ENCODE measurements at places on chromosomes 2 and 18.

GRCh38 chr2:106197878-106198277 lies 3.8 kb upstream of the UXS1 start:
- DNase-seq = no peak

DNA sequence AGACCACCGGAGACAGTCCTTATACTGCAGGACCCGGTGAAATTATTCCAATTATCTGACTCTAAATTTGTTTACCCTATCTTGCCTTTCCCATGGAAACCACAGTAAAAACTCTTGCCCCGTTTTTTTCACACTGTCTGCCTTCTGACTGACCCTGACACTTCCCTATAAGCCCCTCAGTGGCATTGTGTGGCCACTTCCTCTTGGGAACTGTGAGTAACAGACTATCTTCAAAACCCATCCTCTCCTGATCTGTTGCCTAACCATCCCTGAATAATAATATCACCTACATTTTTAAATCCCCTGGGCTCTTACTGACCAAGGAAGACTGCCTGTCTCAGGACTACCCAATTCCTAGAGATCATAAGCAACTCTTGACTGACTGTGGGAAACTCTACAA lies 42.6 kb upstream of the RNF152 start:
- DNase-seq = no peak

DNA sequence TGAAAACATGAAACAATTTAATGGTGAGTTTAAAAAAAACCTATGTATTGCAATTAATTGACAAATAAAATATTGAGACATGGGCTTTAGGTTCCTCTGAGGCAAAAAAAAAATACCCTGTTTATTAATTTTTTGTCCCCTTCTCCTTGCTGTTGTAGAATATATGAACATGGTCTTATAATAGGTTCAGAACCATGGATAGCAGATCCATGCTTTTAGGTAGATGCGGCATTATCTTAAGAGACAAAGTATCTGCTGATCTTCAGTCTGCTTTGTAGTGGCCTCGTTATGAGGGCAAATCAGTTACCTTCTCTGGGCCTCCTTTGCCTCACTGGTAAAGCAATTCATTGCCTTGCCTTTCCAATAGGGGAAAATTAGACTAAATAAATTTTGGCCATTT lies 850.7 kb downstream of the NRXN1 start:
- DNase-seq = no peak

DNA sequence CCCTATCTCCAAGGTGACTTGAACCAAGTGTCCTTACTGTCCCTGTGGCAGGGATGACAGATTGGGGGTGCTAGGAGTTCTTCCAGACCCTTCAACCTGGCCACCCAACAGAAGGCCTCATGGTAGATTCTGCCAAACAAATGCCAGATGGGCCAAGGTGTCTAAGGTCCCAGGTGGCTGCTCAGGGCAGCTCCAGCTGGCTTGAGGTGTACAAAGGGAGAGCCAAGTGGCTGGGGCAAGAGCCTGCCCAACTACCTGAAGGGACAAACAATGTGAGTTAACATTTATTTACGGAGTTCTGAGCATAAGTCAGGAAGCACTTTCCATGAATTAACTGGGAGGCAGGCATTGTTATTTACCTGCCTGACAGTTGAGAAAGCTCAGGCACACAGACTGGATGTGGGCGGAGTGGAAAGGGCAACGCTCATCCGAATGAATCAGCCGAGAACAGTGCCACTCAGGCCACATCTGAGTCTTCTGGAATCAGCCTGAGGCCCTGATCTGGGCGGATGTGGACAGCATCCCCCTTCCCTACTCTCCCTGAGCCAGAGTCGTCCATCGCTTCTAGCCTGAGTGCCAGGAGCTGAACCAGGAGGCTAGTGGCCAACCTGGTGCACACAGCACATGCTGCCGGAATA lies 4.4 kb upstream of the KCNIP3 start:
- no peak for DNase-seq

DNA sequence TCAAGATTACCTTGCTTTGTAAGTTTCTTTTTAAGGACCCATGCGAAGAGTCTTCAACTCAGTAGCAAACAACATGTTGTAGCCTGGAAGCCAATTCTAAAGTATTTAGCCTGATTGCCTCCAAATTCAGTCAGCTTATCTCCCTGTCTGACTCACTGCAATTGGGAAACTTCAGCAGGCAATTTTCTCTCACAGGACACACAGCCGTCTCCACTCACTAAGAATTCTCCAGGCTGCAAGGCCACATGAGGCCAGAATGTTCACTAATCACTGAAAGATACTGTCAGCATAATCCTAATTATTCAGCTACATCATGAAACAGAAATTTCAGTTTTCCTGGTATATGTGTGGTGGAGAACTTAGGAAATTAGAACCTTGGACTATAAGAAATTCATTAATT lies 78.1 kb upstream of the PDE1A start:
- no peak for DNase-seq

- no peak for DNase-seq
Measured at GRCh38 chr2:200350850-200351285, 44.4 kb downstream of the SPATS2L start.

DNA sequence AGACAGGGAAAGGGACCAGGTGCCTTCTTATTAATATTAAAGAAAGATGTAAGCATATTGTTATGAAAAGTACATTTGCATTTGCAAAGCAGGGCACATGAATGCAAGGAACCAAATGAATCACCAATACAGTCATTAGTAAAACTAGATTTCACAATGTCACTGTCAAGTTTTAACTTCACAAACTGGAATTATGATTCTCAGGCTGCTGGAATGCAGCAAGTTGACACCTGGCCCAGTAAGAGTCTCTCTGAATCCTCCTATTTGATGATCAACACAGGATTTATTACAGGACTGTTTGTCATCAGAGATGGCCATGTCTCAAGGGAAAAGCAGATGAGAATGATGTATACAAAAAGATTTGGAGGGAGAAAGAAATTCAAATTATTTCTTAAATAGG lies 72.9 kb upstream of the STK39 start:
- DNase-seq = no peak

DNA sequence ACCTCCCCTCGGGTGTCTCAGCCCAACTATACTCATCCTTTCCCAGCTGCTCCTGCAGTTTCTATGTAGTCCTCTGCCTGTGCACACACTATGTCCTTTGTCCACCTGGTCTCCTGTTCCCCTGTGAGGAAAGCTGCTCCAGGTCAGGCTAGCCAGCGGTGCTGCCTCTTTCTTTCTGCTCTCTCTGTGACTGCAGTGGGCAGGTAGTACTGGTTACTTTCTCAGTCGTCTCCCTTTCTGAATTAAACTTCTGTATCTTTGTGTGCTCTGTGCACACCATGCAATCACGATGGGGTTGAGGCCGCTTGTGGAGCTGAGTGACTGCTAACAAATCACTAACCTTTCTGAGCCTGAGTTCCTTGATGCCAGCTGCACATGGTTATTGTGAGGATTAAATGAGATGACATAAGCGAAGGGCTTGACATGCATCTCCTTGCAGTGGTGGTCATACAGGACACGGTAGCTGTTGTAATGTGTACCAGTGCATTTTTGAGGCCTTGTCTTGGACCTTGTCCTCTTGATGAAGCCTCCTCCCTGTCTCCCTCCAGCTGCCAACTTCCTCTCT lies 3.5 kb downstream of the FARP2 start:
- no peak for DNase-seq

DNA sequence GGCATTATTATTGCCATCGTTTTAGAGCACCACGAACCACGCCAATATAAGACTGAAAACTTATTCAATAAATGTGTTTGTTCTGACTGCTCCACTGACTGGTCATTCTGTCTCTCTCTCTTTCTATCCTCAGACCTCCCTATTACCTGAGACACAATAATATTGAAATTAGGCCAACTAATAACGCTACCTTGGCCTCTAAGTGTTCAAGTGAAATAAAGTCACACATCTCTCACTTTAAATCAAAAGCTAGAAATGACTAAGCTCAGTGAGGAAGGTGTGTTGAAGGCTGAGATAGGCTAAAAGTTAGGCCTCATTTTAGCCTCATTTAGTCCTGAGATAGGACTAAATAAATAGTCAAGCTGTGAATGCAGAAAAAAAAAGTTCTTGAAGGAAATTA lies 38.8 kb downstream of the G6PC2 start:
- no peak for DNase-seq

GRCh38 chr2:127527001-127527804 lies 914 bp upstream of the IWS1 start:
- DNase-seq = no peak

DNA sequence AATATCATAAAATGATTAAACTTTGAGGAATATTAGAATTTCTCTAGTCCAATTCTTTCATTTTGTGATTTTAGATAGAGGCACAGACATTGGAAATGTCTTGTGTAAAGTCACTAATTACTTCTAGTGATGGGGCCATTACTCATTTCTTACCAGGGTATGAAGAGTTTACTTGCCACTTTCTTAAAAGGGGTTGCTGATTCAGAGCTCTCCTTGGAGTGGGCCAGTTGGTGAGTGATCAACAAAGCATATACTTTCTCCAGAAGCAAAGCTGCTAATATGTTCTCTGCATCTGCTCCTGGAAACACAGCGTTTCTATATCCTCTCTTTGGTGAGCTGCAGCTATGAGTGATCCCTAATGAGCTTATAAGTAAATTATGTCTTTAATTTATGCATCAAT lies 408.9 kb upstream of the LRATD1 start:
- no peak for DNase-seq

DNA sequence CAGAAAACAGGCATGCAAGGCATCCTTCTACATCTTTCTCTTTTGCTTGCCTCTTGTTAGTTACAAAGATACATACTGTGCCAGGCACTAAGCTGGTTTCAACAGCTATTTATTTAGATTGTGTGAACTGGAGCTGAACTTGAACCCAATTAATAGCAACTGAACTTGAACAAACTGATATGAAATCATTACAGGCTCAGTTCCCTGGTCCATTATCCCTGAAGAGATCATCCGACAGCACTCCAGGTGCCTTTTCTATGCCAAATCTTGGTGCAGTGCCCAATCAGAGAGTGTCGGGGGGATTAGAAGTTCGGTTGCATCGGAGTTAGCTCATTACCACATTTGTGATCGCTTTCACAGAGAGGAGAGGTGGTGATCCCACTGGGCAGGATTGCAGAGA lies 477.6 kb downstream of the PARD3B start:
- DNase-seq = peak; percentile 10

GRCh38 chr2:187581125-187581896 lies 27.1 kb upstream of the TFPI start:
- DNase-seq = peak; percentile 23

GRCh38 chr18:74529378-74529777 lies 4.9 kb upstream of the CNDP1 start:
- no peak for DNase-seq

- DNase-seq = no peak
Measured at GRCh38 chr2:238971318-238972145, 123.6 kb downstream of the TWIST2 start.

- DNase-seq = no peak
Measured at GRCh38 chr2:35415282-35415681, 940.3 kb upstream of the CRIM1 start.

GRCh38 chr2:224058048-224058775 lies 19.1 kb upstream of the SERPINE2 start:
- DNase-seq = no peak

GRCh38 chr2:210250622-210251021 lies 25.4 kb upstream of the ACADL start:
- DNase-seq = no peak

GRCh38 chr2:63569740-63570139 lies 18.5 kb downstream of the WDPCP start:
- no peak for DNase-seq

GRCh38 chr18:38602341-38602740 lies 1036.7 kb upstream of the CELF4 start:
- no peak for DNase-seq

DNA sequence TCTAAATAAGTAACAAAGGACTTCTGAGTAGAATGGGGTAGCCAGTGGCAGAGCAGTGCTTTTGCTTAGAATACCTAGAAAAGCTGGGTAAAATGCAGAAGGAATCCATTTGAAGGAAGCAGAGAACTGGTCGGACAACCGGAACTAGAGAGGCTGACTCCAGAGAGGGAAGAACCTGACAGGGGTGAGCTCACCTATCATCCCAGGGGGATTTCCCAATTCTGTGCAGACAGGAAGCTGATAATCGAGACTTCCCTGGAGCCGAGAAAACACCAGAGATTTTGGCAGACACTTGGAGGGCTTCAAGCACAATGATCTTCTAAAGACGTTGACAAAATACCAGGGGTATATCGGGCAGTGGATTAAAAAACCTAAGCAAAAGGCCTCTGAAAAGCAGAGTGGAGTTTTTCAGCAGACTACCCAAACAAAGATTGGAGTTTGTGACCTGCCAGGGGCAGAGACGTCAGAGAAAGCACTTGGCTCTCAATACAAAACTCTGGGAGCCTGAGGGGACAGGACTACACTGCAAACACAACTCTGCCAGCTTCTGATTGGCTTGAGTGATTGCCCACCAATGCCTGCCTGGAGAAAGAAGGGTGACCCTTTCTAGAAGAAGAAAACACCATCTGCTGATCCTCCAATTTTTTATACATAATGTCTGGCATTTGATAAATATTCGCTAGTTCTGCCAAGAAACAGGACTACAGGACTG lies 67.5 kb upstream of the TTN start:
- DNase-seq = peak; percentile 19

- DNase-seq = no peak
Measured at GRCh38 chr18:12336171-12336613, 28.2 kb downstream of the TUBB6 start.

GRCh38 chr2:66508484-66509071 lies 73.7 kb downstream of the MEIS1 start:
- no peak for DNase-seq

DNA sequence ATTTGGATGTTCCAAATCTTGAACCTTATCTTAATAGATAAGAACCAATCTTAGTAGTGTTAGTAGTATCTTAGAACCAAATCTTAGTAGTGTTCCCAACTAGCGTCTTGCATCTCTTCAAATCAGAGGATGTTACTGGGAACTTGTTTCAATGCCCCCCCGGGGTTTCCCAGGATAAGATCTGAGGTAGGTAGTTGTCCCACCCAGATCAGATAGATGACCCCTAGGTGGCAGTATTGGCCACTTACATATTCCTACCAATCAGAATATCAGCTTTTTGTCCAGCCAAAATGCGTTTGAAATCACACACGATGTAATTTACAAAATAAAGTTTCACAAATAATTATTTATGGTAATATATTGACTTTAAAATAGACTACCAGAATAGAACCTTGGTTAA lies 314.8 kb downstream of the MBD2 start:
- DNase-seq = no peak

DNA sequence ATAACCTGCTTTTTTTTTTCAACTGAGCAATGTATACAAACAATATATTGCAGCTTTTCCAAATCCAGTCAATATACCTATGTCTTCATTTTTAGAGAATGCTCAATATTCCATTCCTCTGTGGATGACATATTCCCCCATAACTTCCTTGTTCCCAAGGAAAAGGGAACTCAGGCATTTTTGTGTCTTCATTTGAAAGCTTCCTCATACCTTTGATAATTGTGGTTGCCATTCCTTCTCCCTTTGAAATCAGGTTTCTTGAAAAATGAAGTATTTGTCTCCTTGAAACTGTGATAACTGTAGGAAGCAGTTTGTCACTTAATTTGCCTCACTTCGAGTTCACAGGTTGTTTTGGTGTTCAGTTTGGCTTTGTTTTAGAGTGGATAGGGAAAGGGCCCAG lies 13.5 kb downstream of the ELAC1 start:
- no peak for DNase-seq

GRCh38 chr2:15769676-15770547 lies 170.4 kb upstream of the MYCN start:
- peak; percentile 18 for DNase-seq

GRCh38 chr2:172357442-172357841 lies 69.9 kb upstream of the ITGA6 start:
- no peak for DNase-seq
